Motor neuron (in vitro differentiated cells): ENCODE measurements at places on chromosomes 4 and X. TPM values are rescaled to one million over a fixed set of nuclear protein-coding genes. Genes with fewer than 3 reads are reported as not detected.

DNA sequence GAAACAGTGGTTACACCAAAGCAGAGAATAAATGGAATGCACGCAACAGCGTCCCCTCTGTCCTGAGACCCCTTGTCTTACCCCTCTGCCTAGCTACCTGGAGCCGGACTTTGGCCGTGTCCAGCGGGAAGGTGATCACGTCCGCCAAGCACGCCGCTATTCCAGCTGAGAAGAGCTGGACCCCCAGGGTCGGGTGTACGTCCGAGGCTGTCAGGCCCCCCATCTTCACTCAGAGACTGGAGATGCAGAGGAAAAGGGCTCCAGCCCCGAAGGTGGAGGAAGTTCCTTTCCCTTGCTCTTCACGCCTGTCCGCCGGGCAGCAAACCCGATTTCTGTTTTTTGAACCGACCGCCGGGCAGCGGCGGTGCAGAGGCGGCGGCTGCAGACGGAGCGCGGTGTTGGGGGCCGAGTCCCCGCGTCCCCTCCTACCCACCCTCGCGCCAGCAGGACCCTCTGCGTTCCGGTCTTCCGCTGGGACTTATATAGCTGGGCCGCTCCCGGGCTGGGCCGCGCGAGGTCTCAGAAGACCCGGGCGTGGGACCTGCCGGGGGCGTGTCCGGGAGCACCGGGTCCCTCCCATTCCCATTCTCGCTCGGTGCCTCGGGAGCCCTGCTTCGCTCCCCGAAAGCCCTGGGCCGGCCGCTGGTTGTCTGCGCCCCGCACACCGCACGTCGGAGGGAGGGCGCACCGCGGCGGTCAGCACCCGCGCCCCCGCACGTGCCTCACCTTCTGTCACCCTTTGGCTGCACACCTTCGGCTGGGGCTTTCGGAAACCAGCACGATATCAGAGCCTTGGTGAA is at the start of gene UCP1:
Gene UCP1, minus strand, starts transcription at position 455 of the 800 bp plus-strand sequence. Its CDS starts 232 bp downstream, at position 223.
- ATAC-seq: peak; percentile 76

HMGN5 gene
- 1.6 and 1.8 TPM in 2 replicates for total RNA-seq

CT45A10 gene
- not detected in 2 replicates for total RNA-seq

DNA sequence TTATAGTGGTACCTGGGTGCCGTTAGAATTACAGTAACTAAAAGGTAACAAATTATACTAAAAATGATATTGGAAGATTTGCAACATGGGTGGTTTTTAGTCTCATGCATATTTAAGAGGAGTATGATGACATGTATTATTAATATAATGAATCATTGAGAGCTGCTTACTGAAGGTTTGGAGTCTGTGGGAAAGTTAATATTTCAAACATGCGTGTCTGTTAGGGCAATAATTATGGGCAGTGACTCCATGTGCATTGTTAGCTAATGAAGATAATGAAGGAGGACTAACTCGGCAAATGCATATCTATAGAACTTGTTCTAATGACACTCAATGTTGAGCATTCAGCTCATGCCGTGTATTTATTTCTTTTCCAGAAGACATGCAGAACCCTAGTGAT is 47.1 kb downstream of the MTHFD2L start:
- no peak for ATAC-seq

GPR143 gene
- 0.44 TPM in 1 of 2 replicates, not detected in the other for total RNA-seq

- ATAC-seq: no peak
Observed at GRCh38 chr4:35556387-35556786, 687.9 kb downstream of the ARAP2 start.
